ENCODE measurements at places on chromosomes 7 and 10.

DNA sequence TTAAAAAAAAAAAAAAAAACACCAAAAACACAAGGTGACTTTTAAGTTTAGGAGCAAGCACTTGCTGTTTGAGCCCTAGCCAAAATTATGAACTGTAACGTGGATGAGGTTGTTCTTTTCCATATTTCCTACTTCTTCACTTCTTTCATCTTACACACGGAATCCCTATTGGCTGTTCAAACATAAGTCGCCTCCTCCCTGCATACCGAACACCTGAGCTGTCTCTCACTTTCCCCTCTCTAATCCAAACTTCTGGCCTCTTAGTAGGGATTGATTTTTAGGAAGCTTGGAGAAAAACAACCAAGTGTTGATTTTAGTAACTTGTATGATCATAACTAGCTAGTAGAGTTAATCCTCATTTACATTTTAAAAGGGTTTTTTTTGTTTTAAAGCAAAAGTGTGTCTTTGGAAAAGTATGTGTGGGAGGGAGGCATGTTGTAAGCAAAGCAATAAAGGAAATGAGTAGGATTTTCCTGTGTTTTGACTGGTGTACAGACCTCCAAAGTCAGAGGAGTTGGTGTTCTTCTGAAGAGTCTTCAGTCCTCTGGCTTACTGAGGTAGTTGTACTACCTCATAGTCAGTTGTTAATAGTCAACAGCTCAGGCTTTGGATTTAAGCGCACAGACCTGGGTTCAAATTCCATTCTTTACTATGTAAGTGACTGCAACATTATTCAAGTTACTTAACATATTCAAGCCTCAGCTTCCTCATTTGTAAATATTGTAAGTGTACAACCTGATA lies 39.3 kb downstream of the RABGEF1 start:
- DNase-seq, result no peak

DNA sequence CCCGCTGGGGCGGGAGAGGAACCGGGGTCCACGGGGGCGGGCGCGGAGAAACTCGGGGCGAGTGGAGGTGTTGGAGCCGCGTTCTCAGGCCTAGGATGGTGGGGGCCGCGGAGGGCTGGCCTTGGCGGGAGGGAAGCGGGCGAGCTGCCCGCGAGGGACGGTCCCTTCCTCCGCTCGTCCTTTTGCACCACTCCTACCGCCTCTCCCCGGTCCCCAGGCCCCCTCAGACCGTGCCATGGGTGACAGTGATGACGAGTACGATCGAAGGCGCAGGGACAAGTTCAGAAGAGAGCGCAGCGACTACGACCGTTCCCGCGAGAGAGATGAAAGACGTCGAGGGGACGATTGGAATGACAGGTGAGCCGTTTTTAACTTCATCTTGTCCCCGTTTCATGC lies 451 bp downstream of the SRRT start:
- DNase-seq, result peak; percentile 59

GRCh38 chr10:89695307-89695706 lies 6.1 kb upstream of the KIF20B start:
- no peak for DNase-seq

- DNase-seq, result no peak
Observed at GRCh38 chr7:77528368-77528767, 8.7 kb upstream of the PTPN12 start.

GRCh38 chr10:120473593-120473992 lies 16.6 kb downstream of the PLPP4 start:
- DNase-seq, result no peak

- no peak for DNase-seq
Observed at GRCh38 chr10:8951440-8952089, 897.1 kb downstream of the GATA3 start.

DNA sequence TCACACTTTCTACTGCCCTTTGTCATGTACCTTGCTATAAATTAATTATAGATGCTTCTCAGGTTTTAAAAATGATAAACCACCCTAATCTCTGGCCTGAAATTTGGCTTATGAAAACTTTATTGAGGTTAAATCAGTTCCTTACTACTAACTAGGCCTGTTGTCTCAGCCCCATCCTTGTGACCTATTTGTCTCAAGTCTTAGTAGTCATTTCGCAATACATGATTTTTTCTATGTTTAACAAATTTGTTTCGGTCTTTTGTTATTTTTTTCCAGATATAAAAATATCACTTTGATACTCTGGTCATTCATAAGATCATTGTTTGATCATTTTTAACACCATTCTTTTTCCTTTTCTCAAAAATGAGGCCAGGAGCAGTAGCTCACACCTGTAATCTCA lies 411.6 kb downstream of the GFRA1 start:
- DNase-seq, result no peak

GRCh38 chr10:60350400-60350799 lies 39.3 kb downstream of the ANK3 start:
- no peak for DNase-seq

- DNase-seq, result no peak
Observed at GRCh38 chr10:116553378-116553980, 7.7 kb downstream of the PNLIP start.

DNA sequence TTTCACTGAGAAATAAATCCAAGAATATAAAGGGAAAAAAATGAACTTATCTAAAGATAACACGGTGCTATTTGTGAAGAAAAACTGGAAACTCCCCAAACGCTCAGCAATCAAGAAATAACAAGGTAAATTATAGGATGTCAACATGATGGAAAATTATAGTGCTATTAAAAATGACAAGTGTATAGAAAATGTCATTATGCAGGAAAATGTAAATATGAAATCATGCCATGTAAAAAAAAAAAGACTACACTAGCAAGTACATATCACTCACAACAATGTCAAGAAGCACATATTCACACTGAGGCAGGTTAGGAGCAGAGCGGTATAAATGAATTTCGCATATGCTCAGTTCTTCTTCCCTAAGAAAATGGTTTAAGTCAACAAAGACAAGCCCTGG lies 27.7 kb downstream of the KLRG2 start:
- DNase-seq, result no peak

DNA sequence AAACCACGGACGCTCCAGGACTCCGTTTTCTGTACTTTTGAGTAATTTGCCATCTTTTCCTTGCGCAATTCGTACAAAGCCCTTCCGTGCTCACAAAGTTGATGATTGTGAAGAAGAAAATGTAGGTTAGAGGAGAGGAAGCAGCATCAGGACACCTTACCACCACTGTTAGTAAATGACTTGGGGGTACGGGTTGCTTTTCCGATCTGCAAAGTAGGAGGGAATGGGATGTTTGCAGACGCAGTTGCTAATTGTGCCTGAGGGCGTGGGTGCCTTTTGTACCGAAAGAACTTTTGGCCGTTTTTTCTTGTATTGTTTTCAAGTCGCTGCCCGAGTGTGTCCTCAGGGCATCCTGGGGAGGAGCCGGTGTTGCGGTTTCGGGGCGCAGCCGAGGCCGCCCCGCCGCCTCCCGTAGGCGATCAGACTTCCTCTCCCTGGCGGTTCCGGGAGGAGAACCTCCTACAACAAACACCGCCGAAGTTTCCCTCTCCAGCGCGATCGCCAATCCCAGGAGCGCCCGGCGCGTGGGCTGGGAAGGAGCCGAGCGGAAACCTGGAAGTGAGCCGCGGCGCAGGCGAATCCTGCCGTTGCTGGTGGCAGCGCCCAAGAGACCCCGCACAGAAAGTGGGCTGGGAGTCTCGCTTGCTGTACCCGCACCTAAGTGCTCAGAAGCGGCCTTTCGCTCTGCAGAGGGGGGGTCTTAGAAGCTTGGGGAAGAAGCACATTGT lies 1.0 kb downstream of the PRR15 start:
- peak; percentile 18 for DNase-seq

DNA sequence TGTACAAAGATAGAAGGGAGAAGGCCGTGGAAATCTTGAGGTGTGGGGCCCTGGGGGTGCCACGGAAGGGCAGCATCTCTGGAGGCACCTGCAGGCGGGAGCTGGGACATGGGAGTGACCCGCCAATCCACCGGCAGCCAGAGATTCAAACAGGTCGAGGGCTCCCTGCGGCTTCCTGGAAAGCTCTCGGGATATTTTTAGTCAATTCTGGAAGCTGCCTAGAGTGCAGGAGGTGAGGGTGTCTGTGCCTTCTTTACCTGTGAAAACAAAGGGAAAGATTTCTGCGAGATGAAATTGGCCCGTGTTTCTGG lies 16.6 kb downstream of the MNX1 start:
- no peak for DNase-seq

- no peak for DNase-seq
Observed at GRCh38 chr7:66183700-66184099, 21.4 kb upstream of the TPST1 start.

GRCh38 chr7:132154248-132154647 lies 422.0 kb downstream of the PLXNA4 start:
- DNase-seq, result no peak

DNA sequence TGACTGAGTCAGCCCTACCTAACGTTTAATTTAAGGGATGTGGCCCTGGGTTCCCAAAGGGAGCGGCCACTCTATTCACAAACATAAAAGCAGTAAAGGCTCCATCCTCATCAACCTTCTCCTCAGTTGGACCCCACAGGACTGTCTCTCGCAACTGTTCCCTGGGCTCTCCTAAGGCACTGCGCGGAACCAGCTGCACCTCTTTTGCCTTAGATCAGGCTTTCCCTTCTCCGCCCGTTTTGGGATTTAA lies 689 bp upstream of the GTPBP4 start:
- no peak for DNase-seq

Data from stimulated activated CD4-positive, alpha-beta T cell treated with anti-CD3 and anti-CD28 coated beads, Interleukin-15, amount 100 ng/mL, for 24 hours (primary cell).